H7 (cell line): ENCODE measurements at places on chromosomes 1 and 21.

GRCh38 chr1:233679591-233680373, 65.9 kb downstream of the KCNK1 start:
- peak; percentile 19 for DNase-seq

- peak; percentile 75 for DNase-seq
Measured at GRCh38 chr1:27403065-27403726, 10.8 kb downstream of the GPR3 start.

DNA sequence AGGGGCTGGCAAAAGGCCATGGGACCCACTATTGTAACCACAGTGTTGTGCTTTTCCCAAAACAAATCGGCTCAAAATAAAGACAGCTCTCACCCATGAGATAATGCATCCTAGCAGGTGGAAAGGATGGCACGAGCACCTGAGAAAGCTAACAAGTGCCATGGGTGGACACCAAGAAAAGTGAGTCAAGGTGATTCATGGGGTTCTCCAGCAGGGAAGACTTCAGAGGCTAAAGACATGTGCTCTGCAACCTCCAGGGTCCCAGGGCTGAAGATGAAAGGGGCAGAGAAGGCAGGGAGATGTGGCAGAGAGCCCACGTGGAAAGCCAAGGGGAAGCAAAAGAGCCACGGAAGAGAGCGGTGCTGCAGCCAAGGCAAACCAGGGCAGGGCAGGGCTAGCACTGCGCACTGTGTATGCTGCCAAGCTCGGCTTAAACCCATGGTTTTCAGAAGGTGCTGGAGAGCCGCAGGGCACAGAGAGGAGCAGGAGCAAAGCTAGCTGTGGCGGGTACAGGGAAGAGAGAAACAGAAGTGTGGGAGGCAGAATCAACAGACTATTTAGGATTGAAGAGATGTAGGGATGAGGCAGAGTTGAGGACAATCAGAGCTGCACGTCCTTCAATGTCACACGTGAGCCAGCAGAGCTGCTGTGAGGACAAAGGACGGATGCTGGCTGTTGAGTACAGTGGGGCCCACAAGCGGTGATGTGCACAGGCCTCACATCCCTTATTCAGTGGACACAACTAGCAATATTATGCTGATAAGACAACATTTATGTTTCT, 41.8 kb upstream of the C1orf198 start:
- DNase-seq, result no peak

- no peak for DNase-seq
Measured at GRCh38 chr21:26388731-26389231, 184.3 kb downstream of the CYYR1 start.

DNA sequence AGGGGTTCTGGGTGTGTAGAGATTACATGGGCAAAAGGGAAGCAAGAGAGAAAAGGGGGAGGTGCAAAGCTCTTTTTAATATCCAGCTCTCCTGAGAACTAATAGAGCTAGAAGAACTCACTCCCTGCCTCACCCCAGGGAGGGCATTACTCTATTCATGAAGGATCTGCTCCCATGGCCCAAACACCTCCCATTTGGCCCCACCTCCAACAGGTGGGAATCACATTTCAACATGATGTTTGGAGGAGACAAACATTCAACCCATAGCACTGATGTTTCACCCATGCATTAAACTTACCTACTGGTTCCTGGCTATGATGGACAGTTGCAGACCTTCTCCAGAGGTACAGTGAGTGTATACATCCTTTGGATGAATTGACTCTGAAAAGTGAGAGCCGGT, 7.3 kb upstream of the JUN start:
- no peak for DNase-seq

- DNase-seq, result no peak
Measured at GRCh38 chr1:203589595-203589994, 37.0 kb upstream of the ATP2B4 start.

- peak; percentile 77 for DNase-seq
Measured at GRCh38 chr1:50968821-50969610, 1.0 kb upstream of the CDKN2C start.

DNA sequence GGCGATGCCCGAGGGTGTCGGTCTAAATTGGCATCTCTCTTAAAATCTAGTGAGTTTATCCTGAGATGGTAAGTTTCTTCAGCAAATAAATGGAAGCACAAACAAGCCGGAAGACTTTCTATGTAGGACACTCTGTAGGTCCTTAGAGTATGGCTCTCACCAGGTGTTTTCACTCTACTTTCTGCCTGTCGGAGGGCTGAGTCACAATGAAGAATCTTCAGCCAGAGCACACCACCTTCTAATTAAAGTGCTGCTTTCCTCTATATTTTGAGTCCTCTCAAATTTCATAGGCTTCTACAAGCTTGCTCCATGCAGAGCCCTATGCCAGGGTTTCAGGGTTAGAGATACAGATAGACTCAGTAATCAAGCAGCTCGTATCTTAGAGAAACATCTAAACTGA, 27.1 kb downstream of the KCNK1 start:
- no peak for DNase-seq

- DNase-seq, result no peak
Measured at GRCh38 chr1:33382661-33383415, 48.1 kb downstream of the PHC2 start.

DNA sequence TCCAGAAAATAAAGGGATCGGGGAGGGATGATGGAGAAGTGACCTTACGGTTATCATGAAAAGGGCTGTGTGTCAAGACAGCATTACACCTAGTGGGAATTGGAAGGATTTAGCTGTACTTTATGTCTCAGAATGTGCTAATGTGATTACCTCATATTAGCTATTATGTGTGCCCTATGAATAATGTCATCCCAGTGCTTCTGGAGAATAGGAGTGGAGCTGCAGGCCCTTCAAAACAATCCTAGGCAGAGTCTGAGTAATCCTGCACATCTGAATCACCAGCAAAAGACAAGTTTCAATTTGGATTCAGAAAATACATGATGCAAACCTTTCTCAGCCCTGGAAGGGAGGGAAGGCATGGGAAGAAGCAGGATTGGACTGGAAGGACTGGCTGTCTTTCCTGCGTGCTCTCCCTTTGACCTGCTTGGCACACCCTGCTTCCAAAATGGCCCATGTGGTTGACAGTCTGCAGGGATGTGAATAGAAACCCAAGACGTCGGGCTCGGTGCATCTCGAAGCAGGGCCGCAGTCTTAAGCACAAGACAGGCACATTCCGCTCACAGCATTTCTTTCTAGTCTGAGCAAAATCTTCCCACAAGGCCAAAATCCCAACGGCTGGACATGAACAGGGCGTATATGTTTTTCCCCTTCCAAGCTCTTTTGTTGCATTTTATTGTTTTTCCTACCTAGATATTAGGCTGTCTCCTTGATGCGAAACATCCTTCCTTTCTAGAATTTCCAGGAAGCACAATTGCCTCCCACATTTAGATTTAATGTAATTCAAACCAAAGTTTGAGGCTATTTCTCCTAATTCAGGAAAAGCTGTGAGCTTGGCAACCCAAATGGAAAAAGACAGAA, 54.3 kb upstream of the TARBP1 start:
- no peak for DNase-seq

- no peak for DNase-seq
Measured at GRCh38 chr1:244447552-244447951, 4.2 kb downstream of the ADSS2 start.

DNA sequence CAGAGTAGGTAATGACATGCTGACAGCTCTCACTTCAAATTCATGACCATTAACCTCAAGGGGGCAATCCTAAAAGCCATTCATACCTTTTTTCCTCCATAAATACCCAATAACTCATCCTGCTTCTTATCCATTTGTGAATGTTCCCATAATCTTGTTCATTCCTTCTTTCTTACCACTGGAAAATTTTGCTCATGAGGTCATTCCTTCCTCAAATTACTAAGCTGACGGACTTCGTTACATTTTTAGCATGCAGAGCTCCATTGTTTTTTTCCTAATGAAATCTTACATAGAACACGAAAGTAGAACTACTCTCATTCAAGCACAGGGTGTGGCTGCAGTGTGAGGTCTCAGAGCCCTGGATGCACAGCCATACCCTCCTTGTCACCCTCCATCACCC, 276.5 kb upstream of the DPYD start:
- no peak for DNase-seq

GRCh38 chr1:159922511-159923202, 2.6 kb downstream of the TAGLN2 start:
- DNase-seq, result no peak

DNA sequence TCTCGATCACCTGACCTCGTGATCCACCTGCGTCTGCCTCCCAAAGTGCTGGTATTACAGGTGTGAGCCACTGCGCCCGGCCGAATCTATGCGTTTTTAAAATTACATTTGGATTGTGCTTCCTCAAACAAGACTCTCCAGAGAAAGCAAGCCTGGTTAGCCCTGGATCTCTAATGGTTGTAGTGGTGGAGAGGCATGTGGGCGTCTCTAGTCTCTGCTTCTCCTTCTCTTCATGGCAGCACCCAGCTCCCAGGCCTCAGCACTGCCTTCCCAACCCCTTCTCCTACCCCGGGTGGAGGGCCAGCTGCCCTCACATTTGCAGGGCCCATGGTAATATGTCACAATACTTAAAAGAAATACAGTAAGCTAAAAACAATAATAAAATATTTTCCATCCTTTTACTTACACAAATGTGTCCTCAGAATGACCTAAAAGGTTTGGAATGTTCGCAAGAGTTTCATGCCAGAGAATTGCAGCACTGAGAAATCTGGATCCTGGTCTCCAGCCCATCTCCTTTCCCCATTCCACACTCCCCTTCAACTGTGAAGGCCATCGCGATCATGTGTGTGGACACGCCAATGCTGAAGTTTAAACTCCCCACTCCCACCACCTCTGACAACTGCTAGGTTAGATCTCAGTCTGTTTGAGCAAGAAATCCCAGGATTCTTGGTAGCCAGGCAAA, 7.0 kb downstream of the OR14I1 start:
- DNase-seq, result no peak

DNA sequence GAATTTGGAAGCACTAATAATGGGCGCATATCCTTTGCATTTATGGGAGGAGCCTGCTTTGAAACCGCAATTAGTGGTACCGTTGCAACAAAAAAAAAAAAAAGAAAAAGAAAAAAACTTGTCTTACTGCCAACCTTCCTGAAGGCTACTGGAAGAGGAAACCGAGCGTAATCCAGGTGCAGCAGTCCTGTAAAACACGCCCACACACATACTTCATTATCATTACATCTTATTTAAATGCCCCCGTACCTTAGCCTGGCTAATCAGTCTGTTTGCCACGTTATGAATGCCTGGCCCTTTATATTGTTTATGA, 686 bp upstream of the ZNF281 start:
- peak; percentile 38 for DNase-seq

DNA sequence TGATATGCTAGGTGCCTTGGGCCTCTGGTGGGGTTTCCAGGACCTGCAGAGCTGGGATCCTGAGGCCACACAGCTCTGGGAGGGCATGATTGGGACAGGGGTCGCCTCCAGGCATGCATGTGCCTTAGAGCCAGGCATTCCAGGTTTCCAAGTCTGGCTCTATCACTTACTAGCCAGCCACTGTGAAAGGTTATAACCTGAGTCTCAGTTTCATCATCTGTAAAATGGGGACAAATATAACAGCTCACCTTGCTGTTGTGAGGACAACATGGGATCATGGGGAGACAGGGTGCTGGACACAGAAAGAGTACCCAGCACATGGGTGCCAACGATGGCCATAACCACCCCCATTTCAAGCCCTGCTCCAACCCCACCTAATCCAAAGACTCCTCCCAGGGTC, 2.7 kb downstream of the CHI3L1 start:
- no peak for DNase-seq

GRCh38 chr1:219050086-219050821, 123.4 kb upstream of the LYPLAL1 start:
- DNase-seq, result no peak

DNA sequence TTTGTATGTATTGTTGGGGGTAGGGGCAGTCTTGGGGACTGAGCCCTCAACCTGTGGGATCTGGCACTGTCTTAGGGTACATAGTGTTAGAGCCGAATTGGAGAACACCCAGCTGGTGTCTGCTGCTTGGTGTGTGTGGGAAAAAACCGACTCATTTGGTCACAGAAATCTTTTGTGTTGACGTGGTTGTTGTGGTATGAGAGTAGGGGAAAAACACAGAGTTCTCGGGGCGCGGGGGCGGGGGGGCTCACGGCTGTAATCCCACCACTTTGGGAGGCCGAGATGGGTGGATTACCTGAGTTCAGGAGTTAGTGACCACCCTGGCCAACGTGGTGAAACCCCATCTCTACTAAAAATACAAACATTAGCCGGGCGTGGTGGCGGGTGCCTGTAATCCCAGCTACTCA, 15.3 kb upstream of the SRSF10 start:
- no peak for DNase-seq

DNA sequence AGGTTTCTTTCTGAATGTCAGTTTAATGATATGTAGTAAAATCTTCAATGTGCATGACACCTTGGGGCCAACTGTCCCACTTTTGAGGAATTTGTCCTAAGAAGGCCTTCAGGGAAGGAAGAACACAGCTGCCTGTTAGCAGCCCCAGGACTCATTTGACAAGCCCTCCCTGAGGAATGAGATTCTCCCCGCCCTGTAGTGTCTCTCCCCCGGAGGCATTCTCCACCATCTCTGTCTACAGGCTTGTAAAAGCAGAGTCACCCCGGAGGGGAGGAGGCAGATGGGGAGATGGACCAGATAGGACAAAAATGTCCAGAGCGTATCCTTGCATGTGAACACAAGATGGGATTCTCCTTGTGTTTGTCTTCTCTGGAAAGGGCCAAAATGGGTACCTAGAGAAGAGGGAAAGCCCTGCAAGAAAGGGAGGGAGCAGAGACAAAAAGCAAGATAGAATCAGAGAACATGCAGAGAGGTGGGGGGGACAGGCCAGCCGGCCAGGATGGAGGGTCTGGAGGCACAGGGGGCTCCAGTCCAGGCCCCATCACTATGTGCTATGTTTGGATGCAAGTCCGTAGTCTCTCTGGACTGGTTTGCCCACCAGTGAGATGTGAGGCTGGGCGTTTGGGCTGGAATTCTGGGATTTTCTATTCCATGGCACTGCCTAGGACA, 12.0 kb upstream of the WNT3A start:
- no peak for DNase-seq
